Stimulated activated CD8-positive, alpha-beta memory T cell treated with anti-CD3 and anti-CD28 coated beads, Interleukin-12 subunit alpha, Interleukin-12 subunit beta, amount 100 ng/mL, for 4 hours (primary cell): ENCODE measurements at places on chromosomes 3 and 15.

DNA sequence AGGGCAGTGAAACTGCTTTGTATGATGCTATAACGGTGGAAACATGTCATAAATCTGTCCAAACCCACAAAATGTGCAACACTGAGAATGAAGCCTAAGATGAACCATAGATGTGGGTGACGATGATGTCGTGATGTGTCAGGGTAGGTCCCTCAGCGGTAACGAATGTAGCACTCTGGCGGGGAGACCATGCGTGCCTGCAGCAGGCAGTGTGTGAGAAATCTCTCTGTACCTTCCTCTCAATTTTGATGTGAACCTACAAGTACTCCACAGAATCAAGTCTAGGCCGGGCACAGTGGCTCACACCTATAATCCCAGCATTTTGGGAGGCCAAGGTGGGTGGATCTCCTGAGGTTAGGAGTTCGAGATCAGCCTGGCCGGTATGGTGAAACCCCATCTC lies 268.2 kb upstream of the LYSMD4 start:
- no peak for DNase-seq

DNA sequence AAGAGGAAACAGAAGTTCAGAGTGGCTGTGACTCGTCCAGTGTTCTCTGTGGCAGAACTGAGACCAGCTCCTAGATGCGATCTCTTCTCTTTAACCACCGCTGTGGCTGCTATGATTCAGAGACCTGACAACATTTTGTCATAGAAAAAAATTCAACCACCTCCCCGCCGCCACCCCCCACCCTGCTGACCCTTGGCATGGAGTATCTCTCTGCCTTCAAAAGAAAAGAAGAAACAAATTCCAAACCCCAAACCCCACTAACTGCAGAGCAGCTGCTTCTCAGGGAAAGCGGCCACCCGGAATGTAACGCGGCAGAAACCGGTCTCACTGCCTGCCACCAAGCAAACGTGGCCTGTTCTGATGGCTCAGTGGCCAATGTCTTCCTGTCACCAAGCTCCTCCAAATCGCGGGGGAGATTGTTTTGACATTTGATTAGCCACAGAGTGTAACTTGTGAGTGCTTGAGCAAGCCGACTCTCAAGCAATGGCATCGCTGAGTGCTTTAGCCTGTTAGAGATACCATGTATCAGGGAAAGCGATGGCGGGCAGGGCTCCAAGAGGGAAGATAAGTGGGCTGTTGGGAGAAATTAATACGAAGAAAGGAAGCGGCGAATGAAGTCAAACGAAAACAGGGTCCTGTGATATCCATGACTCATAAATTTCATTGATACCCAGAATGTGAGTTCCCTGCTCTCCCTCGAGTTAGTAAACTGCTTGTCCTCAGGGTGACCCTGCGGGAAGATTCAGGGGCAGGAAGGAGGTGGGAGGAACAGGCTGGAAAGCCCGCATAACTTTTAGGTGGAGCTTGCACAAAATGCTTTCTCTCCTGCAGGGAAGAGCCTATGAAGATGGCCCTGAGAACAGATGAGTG lies 44.8 kb upstream of the TLE3 start:
- DNase-seq: no peak

DNA sequence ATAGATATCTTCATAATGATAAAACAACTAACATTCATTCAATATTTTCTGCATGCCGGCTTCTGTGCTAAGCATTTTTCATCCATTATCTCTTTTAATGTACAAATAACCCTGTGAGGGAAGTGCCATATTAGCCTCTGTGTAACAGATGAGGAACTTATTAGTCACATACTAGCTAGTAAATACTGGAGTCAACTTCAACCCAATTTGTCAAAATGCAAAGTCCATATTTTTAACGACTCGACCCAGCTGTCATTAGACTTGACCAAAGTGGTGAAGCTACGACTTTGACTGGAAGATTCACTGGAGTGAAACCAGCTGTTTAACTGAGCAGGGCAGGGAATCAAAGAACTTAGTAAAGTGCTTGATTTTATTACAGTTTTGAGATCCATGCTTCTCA lies 41.6 kb downstream of the PARP15 start:
- DNase-seq: no peak

DNA sequence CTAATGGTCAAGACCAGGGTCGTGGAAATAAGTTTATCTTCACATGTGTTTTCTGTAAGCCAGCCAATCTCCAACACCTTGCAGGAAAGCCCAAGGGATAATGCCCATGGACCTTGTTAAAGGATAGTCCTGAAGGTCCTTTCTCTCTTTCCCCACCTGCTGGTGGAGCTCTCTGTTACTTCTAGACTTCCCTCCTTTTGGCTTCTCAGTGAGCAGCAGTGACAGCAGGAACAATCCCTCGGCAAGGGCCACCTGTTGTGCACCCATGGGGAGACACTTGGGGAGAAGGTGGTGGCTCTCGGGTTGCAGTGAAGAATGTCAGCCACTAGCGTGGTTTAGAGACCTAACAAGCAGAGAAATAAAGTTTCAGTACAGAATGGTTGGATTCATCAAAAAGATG lies 84.0 kb upstream of the OSBPL11 start:
- DNase-seq: no peak

DNA sequence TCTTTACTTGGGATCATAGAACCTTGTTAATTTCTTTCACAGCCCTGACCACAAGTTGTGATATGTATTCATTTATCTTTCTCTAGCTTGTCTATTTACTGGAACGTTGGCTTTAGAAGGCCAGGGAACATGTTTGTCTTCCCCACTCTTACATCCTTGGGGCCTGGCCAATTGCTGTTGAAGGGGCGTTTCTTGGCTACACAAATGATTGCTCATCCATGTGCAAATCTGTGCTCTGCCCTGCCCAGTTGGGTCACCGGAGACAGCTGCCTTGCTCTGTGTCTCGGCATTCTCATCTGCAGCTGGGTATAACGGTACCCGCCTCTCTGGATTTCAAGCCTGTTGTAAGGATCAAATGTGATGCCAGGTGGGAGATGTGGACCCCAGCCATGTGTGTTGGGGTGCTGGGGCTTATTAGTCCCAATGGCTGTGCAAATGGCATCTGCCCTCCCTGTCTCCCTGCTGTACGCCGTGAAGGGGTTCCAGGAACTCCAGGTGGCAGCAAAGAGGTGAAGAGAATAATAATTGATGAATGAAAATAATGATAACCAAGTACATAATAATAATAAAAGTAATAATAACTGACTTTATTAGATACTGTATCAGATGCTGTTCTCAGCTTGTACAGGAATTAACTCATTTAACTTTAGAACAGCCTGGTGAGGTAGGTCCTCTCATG lies 24.0 kb upstream of the TLE3 start:
- no peak for DNase-seq

- DNase-seq: no peak
These were observed 34.4 kb downstream of the GLCE start for GRCh38 chr15:69194854-69195253.

DNA sequence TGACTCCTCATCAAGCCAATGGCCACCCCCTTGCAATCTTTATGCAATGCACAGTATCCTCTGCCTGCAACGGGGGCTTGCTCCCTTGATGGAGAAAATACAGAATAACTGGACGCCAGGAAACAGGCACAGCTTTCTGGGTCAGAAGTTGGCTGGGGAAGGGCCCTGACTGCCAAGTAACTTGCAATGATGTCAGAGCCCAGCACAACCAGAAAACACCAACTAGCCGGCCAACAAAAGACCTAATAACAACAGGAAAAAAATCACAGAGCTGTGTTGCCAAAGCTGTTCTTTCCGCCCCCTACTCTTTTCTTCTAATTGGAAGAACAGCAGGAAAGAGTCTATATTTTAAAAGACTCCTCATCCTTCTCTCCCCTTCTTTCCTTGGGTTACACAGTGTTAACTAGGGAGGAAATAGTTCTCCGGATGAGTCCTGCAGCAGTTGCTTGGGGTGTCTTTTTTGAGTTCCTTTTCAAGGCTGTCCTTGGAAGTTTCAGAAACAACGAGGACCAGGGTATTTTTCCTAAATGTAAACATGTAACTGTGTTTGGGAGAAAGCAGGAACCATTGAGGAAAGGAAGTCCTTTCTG lies 1.4 kb upstream of the SEMA6D start:
- DNase-seq: no peak

DNA sequence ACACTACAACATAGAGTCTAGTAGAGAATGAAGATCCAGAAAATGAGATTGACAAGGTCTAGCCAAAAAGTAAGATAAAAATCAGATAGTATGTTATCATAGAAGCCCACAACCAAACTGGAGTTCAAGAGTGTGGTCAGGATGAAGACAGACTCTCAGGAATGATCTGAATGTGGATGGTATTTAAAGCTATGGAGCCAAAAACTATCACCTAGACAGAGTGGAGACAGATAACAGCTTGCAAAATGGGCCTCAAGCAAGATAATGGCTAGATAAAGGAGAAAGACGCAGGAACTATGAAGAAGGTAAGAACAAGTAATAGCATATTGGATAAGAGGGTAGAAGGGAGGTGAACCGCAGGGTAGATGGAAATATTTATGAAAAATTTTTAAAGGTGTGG lies 35.4 kb downstream of the ZMAT3 start:
- no peak for DNase-seq

- no peak for DNase-seq
These were observed 9.5 kb upstream of the FSTL1 start for GRCh38 chr3:120460181-120460790.

DNA sequence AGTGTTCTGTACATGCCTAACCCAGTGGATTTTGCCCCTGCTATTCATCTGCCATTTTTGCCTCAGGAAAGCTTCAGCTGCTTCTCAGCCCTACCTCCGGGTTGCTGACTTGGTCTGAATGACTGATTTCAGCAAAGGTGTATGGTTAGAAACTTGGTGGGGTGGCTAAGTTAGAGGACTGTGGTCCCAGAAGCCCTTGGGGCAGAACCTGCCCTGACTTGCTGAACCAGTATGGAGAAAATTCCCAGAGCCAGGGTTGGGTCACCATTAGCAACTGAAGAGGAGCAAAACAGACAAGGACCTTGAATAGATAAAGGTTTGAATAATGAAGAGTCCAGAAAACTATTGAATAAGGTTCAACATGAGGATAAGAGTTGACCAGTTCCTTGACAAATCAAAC lies 6.1 kb upstream of the WWTR1 start:
- DNase-seq: no peak

GRCh38 chr15:99717161-99718009 lies 15.9 kb downstream of the LYSMD4 start:
- DNase-seq: no peak

DNA sequence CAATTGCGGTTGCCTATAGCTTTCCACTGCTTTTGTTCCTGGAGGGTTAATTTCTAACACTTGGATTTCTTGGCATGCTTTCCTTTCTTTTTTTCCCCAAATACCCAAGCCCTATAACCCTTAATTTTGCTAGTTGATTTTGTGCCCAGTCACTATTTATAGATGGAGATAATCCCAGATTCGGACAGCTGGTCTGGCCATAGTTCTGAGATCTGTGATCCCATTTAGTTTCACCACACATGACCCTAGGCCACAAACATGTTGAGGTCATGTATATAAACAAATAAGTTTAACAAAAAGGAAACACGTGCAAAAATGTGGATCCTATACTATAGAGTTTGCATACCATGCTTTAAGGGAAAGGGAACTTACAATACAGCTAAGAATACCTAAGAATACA lies 111.4 kb downstream of the ZMAT3 start:
- no peak for DNase-seq

GRCh38 chr15:29233566-29233965 lies 36.1 kb downstream of the NSMCE3 start:
- no peak for DNase-seq

DNA sequence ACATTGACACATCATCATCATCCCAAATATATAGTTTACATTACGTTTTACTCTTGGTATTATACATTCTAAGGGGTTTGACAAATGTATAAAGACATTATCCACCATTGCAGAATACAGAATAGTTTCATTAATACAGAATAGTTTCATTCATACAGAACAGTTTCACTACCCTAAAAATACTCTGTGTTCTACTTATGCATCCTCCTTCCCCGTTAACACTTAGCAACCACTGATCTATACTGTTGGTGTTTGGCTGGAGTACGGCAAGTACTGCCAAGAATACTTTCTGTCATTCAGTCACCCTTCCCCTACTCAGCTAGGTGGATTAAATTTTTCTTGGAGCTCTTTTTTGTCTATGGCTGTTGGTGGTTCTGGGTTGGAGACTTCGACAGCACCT lies 33.4 kb downstream of the LEKR1 start:
- DNase-seq: no peak

DNA sequence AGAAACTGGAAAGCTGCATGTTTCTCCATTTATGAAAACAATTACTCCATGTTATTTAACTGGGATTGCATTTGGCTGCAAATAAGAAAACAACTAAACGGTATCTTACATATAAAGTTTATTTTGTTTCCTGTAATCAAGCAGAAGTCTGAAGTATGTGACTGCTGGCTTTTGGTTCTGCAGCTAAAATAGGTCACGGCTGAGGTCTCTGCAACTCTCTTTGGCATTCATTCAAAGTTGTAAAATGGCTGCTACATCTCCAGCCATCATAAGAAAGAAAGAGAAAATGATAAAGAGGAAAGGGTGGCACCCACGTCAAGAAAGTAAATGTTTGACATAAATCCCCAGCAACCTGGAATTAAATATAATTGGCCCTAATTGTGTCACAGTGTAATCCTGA lies 406.1 kb downstream of the TBC1D5 start:
- no peak for DNase-seq

- DNase-seq: no peak
These were observed 70.8 kb downstream of the RAP2B start for GRCh38 chr3:153232851-153233271.

- DNase-seq: no peak
These were observed 77.8 kb downstream of the WWTR1 start for GRCh38 chr3:149579838-149580542.
